ENCODE measurements at places on chromosomes 11 and 22.
A peak's percentile ranks its signal among the peaks of the same experiment; 100 is the strongest.

DNA sequence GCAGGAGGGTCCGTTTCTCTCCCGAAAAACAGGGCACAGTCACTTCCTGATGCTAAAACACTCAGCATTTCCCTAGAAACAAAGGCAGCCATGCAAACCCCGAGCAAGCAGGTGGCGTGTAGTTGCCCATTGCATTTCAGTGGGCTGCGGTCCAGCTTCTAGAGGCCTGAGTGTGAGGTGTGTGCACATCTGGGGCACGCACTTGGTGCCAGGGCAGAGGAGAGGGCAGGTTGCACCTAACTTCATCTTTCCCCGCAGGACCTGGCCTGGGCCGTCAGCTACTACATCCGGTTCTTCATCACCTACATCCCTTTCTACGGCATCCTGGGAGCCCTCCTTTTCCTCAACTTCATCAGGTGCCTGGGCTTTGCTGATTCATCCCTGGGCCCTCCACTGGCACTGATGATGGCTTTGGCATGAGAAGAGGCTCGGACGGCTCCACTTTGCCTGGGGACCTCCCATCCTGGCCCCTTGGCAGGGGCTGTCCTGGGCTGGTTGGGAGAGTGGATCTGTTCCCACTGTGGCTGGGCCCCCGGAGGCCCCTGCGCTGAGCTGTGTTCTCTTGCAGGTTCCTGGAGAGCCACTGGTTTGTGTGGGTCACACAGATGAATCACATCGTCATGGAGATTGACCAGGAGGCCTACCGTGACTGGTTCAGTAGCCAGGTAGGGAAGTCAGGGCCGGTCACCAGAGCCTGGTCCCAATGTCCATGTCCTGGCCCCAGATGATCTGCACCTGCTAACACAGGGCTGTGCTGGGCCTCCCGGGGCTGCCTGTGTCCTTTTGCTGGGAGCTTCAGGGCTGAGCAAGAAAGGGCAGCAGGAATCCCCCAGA, 28.4 kb downstream of the FADS3 start:
- DNase-seq: no peak

- DNase-seq: no peak
Measured at GRCh38 chr11:101129203-101129943, at the start of gene PGR. Gene PGR (minus strand): TSS chr11:101129813. CDS start chr11:101129070, 743 bp downstream.

GRCh38 chr11:92295175-92296137, 70.8 kb downstream of the FAT3 start:
- DNase-seq: no peak

GRCh38 chr11:117187799-117188481, 9.4 kb downstream of the SIDT2 start:
- no peak for DNase-seq

DNA sequence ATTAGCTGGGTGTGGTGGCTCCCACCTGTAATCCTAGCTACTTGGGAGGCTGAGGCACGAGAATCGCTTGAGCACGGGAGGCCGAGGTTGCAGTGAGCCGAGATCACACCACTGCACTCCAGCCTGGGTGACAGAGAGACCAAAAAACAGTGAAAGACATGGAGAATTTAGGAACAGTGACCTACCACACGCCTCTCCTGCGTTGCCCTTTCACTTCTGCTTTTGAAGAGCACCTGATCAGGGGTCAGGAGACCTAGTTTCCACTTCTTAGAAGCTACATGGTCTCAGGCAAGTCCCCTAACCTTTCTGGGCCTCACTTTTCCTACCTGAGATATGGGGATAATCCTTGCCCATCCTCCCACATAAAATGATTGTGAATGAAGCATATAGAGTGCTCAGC, 12.2 kb downstream of the SLC35C1 start:
- DNase-seq: no peak

- no peak for DNase-seq
Measured at GRCh38 chr11:118052581-118053206, 24.2 kb upstream of the TMPRSS4 start.

DNA sequence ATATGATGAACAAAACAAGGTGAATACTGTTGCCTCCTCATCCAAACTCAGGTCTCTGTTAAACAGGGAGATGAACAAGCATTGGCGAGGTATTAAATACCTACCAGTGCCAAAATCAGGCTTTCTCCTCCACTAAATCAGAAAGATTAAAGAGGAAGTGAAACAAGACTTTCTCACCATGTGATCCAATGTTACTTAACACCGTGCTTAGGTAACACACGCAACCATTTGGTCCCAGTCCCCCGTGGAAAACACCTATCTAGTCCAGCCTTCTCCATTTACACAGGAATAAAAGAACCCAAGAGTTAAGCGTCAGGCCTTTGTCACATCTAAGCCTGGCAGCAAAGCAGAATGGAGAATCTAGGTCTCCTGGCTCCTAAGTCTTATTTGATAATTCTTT, 34.5 kb downstream of the TENM4 start:
- no peak for DNase-seq

DNA sequence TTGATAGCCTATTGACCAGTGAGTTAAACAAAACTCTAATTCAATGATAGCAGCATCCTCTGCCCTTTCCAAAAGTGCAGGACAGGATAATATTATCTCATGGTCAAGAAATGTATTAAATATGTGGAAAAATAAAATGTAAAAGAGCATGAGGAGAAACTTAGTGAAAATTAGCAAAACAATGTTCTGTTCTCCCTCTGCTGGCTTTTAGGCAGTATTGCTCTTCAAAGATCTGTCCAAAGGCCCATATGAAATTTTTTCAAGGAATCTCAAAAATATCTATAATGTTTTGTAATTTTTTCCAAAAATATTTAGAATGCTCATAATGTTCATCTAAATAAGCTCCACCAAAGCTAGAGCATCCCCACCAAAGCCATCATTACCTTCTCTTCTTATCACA, 8.3 kb upstream of the ARL14EP start:
- DNase-seq: no peak

- no peak for DNase-seq
Measured at GRCh38 chr11:117044287-117045035, 53.8 kb downstream of the SIK3 start.

- peak; percentile 85 for DNase-seq
Measured at GRCh38 chr22:50250555-50251476, at the start of gene HDAC10. Gene HDAC10 (minus strand): TSS chr22:50251265. CDS start chr22:50251032, 233 bp downstream.

- DNase-seq: no peak
Measured at GRCh38 chr11:122235615-122236014, 119.6 kb upstream of the BLID start.

- DNase-seq: no peak
Measured at GRCh38 chr22:36893262-36893661, 20.2 kb upstream of the CSF2RB start.

DNA sequence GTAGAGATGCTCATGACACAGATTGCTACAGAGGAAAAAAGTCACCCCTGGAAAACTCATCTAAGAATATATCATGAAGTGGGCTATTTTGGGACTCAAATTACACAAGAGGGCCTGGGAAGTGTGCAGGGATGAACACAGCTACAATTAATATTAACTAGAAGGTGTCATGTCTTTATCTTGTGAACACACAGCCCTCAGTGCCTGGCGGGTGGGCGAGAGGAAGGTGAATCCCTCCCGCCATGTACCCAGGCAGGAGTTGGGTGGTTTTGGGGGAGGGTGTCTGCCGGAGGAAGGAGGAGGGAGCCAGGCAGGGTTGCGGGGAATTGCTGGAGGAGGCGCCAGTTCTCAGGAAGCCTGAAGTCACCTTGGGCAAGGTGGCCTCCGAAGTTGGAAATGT, 5.1 kb upstream of the FAM83F start:
- no peak for DNase-seq

DNA sequence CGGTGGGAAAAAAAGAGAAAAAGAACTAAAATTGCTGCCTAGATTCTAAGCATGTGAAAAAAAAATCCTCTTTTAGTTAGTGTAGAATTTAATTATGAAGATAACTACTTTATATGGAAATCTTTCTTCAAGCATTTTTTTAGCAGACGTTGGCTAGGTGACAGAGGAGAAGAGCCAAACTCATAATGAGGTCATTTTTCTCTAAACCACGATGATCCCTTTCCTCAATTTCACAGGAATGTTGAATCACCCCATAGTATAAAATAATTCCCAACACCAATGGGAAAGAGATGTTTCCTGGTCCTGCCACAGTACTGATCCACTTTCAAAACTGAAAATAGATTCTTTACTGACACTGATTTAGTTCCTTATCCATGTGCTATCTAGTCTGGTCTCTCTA, 319.8 kb downstream of the DLG2 start:
- DNase-seq: no peak

DNA sequence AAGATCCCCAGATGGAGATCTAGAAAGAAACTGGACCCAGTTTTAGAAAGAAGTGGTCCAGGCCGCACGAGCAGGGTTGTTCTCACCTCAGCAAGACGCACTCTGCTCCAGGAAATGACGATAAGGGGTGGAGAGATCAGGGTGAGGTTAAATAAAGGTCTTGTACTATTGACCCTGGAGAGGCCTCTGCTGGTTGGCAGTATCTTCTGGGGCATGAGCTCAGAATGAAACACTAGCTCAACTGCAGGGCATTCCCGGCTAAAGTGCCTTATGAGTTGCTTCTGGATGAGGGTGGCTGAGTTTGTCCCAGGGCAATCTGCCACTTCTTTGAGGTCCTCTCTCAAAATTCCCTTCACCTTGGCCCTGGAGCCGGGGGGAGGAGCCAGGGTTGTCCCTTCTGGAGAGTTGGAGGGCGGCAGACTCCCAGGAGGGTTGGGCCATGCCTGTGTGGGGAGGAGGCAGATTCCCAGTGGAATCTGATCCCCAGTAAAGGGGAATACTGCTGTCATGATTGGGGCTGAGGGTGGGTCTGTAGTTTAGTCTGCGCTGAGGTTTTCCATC, 10.9 kb downstream of the USP2 start:
- no peak for DNase-seq

DNA sequence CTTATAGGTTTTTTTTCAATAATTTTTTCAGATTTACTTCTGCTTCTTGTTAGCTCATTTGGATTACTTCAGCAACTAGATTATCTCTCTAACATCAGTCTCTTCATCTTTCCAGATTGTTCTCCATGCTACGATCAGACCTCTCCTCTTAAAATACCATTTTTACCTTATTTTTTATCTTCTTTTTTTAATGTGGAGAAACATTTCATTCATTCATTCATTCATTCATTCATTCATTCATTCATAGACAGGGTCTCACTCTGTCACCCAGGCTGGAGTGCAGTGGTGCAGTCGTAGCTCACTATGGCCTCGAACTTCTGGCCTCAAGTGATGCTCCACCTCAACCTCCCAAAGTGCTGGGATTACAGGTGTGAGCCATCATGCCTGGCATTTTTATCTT, 189.4 kb downstream of the UVRAG start:
- DNase-seq: no peak

DNA sequence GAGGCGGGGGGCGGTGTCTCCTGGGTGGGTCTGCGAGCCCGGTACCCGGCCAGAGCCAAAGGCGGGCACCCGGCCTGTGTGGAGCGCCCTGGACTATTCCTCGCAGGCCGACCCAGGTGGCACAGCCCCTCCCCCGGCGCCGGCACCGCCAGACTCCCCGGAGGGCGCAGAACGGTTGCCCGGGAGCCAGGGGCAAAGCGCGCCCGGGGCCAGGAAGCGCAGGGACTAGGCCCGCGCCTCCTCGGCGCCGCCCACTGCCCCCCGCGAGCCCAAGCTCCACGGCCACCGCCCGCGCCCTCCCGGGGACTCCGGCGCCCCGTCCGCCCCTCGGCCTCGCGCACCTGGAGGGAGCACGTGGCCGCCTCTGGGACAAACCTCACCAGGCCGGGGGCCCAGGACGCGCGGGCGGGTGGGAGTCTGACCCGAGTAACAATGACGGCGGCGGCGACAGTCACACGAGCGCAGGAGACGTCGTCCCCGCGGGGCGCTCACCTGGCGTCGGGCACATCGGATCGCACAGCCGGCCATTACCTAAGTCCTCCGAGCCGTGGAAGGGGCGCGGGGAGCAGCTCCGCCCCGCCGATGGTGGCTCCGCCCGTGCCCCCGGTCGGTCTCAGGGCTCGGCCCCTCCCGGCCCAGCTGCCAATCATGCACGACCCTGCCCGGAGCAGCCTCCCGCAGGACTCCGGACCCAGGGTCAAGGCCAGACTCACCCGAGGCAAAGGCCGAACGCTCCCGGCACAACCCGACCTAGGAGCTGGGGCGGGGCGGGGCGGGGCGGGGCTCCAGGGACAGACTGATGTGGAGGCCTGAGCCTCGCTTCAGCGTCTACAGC, 7.4 kb downstream of the PLXNB2 start:
- DNase-seq: no peak

- no peak for DNase-seq
Measured at GRCh38 chr11:17853280-17853679, 118.7 kb downstream of the KCNC1 start.

- no peak for DNase-seq
Measured at GRCh38 chr22:25154667-25154999, 45.0 kb upstream of the CRYBB3 start.

DNA sequence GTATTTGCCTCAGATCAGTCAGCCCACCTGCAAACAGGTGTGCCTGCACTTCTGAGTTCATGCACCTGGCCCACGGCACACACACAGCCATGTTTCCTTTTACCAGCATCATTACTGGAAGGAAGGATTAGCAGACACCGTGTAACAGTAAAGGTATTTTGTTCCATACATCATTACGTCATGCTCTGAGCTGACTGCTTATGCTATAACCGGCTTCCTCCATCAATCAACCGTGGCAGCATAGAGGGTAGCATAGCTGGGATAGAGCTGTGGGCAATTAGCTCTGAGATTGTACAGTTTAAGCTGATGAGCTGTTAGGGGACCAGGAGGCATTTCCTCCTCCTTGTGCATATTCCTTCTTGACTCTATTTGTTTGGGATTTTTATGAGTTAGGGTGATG, 102.4 kb downstream of the ME3 start:
- DNase-seq: no peak

GRCh38 chr11:17550450-17551346, 3.6 kb downstream of the OTOG start:
- DNase-seq: no peak

- DNase-seq: no peak
Measured at GRCh38 chr11:69203901-69204245, 48.1 kb downstream of the SMIM38 start.

DNA sequence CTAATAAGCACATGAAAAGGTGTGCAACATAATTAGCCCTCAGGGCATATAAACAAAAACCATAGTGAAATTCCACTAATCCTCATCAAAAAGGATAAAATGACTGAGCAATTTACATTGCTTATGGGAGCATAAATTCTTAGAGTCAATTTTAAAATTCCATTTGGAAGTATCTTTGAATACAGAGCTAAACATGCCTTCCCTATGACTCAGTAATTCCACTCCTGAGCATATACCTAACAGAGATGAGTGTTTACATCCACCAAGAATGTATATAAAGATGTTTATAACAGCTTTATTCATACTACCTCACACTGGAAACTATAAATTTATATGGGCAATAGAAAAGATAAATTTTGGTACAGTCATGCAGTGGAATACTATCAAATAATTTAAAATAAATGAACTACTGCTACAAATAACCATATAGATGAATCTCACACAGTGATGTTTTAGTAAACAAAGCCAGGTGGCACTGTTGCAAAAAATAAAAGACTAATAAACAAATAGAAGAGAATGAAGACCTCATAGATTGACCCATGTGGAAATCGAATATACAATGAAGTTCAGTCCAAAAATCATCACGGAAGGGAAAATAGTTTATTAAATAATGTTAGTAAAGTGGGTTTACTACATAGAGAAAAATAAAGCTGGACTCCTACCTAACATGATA, 8.2 kb upstream of the OR2D2 start:
- DNase-seq: no peak
